RKO (cell line): ENCODE measurements at places on chromosomes 5 and 9.

GRCh38 chr9:72911816-72912215 lies 41.0 kb downstream of the ALDH1A1 start:
- DNase-seq = no peak

DNA sequence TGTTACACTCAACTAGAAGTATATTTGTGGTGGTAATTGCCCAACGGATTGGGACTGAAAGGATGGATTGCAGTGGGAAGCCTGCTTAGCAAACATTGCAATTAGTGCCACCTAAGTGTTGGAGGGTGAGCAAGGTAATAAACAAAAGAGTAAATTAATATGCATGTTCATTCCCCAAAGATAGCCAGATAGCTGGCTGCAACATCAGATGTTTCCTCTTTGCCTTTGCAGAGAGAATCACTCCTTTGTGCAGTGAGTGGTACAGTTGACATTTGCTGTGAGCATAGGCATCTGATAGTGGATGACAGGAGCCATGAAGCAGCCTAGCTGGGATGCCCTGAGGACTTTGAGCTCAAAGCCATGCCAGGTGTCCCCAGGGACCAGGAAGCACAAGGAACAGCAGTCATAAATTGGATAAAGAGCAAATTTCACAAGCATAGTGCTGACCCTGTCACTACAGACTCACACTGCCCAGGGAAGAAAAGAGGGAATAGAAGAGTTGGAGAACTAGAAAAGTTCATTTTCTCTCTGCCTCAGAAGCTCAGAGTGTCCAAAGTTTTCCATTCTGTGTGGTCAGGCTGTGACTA lies 336.1 kb upstream of the SLC30A5 start:
- no peak for DNase-seq

DNA sequence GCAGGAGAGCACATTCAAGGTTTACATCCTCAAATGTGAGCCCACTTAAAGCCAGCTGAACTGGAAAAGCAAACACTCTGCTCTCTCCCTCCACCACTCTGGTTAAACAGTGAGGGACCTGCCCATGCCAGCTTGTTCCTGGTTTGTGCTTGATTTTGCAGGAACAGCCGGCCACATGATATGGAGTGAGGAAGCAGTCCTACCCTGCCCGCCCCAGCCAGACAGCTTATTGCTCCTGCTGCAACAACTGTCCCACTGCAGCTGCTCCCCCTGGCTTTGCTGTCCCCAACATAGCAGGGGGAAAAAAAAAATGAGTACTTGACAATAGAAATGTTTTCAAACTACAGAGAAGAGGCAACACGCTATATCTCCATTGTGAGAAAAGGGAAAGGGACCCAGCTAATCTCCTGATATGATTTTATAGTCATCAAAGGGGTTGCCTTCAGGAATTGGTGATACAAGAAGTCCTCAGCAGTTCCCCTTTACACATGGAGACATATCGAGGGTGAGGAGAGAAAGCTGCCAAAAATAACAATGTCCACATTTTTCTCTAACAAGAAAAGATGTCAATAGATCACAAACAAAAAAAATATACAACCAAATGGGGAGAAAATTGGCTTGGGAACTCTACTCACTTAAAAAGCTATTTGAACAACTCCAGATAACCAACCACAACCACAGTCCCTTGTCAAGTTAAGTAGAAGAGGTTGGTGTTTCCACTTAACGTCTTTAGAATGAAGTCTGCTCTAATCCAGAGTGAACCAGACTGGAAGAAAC lies 4.6 kb downstream of the MYO10 start:
- no peak for DNase-seq

GRCh38 chr9:134969156-134970045 lies 51.7 kb upstream of the FCN1 start:
- no peak for DNase-seq

DNA sequence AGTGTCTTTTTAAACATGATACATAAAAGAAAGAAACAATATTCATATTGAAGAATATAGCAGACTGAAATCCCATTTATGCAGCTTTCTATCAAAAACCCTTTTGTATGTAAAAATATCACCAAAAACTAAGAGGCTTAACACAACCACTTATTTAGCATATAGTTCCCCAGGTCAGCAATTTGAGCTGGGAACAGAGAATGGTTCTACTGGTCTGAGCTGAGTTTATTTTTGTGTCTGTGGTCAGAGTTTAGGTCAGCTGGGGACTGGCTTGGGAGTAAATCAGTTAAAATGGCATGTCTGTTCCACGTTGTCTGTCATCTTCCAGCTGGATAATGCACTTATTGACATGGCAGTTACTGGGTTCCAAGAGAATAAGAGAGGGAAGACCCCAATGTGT lies 165.0 kb downstream of the TMEM232 start:
- DNase-seq = no peak

DNA sequence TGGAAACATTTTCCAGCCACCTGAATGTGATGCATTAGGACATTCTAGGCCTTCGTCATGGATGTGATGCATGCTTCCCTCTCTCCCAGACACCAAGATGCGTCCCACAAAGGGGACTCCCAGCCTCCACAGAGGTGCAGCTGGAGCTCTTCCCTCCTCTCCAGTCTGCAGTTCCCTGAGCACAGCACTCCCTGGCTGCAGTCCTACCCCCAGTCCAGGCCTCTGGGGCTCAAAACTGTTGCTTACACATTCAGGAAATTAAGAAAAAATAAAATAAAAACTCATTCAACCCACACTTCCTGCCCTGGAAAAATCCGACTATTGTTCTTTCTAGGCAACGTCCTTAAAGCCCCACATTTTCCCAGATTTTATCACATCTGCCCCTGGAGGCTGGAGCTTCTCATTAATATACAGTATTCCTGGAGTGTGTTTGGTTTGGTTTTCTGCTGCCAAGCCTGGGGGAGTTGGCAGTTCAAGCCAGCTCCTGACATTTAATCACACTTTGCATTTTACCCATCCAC lies 78.4 kb upstream of the ICE1 start:
- DNase-seq = no peak

GRCh38 chr5:128777052-128777451 lies 188.2 kb upstream of the SLC27A6 start:
- no peak for DNase-seq

DNA sequence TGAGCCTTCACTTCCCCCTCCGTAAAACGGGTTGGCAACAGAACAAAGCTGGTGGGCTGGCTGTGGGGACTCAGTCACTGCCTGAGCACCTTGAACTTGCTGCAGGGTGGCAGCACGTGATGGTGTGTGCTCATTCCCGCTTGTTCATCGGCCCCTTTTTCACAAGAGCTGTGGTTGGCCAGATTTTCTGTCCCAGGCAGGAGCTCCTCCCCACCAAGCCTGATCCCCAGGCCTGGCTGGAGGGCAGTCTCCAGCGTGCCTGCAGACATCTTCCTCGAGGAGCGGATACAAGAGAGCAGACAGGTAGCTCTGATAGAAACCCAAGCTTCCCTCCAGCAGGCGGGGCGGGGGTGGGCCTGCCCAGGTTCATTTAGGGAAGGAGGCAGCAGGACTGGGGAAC lies 61.9 kb upstream of the ORM1 start:
- no peak for DNase-seq

- DNase-seq = no peak
Observed at GRCh38 chr5:59104400-59105127, 521.7 kb downstream of the RAB3C start.

GRCh38 chr9:72843520-72844439 lies 109.1 kb downstream of the ALDH1A1 start:
- no peak for DNase-seq

DNA sequence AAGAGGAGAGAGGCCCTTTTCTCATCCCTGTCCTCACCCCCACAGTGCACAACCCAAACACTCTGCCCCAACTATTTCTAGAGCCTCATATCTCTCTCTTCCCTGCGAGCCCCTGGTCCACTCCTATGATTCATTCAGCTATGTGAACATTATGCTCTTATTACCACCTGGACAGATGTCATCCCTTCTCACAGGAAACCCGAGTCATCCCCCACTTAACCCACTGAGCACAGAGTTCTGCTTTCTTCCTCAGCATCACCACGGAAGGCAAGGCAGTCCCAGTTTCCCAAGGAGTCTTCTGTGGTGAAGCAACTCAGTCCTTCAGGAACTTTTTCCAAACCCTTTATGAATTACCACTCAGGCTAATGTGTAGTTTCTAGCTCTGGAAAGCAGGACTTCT lies 1.3 kb downstream of the DNAI1 start:
- no peak for DNase-seq

DNA sequence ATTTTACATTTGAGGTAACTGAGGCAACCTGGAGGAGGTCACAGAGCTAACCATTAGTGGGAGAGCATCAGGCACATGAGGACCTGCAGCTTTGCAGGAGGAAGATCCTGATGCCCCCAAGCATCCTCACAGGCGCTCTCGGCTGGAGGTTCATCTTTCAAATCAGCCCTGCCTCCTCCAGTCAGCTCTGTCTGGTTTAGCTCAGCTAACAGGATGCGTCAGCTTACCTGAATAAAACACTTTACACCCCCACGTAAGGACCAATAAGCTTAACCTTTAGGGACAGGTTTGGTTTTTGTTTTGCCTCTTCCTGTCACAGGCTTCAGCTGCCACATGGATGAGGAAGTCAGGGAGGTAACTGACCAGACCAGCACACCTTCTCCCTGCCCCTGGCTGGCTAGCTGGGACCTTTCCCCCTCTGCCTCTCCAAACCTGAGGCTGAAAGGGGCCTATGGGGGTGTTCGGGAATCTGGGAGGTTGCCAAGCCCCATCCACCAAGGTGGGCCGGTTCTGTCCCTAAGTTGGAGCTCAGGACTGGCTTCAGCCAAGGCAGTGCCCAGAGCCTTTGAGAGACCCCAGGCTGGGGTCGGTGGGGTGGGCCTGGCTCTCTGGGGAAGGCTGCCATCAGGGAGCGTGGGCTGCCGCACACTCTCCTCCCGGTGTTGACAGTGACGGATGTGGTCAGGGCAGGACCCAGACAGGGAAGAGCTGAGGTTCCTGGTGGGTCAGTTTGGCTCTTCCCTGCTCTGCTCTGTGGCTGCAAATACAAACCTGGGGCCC lies 20.0 kb upstream of the FCN1 start:
- DNase-seq = no peak

- no peak for DNase-seq
Observed at GRCh38 chr5:3355126-3355525, 240.5 kb upstream of the IRX1 start.

- DNase-seq = no peak
Observed at GRCh38 chr9:16223074-16223871, 647.2 kb downstream of the BNC2 start.

- DNase-seq = peak; percentile 44
Observed at GRCh38 chr5:172455511-172456061, 1.3 kb upstream of the SH3PXD2B start.

GRCh38 chr5:76591366-76591765 lies 31.8 kb downstream of the F2RL2 start:
- no peak for DNase-seq
